ENCODE measurements at places on chromosomes 5 and 9.

DNA sequence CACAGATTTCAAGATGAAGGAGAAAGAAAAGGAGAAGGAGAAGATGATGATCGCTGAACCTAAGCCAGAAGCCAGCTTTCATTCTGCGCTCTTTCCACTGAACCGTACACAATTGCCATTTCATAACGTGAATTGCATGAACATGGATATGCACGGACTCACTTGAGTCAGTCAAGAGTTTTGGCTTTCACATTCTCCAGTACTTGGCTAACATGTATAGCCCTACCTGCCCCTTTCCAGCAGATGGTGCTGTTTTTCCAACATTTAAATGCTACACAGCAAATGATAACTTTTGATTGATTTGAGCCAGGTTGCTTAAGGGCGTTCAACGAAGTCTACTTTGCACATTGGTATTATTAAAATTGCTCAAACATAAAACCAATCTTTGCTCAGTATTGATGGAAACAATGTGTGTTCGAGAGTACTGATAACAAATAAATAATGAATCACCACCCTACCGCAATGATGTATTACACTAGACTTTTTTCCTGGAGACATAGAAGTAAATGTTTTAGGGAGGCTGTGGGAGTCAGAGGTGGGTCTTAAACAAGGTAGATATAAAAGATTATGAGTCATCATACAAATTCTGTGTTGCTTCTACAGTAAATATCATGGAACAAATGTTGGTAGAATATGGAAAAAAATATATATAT, 196.4 kb downstream of the TRPM3 start:
- DNase-seq: peak; percentile 0

- DNase-seq: no peak
Measured at GRCh38 chr5:29811914-29812679, 1381.4 kb upstream of the CDH6 start.

GRCh38 chr5:135222171-135222681, 176.8 kb downstream of the MACROH2A1 start:
- no peak for DNase-seq

DNA sequence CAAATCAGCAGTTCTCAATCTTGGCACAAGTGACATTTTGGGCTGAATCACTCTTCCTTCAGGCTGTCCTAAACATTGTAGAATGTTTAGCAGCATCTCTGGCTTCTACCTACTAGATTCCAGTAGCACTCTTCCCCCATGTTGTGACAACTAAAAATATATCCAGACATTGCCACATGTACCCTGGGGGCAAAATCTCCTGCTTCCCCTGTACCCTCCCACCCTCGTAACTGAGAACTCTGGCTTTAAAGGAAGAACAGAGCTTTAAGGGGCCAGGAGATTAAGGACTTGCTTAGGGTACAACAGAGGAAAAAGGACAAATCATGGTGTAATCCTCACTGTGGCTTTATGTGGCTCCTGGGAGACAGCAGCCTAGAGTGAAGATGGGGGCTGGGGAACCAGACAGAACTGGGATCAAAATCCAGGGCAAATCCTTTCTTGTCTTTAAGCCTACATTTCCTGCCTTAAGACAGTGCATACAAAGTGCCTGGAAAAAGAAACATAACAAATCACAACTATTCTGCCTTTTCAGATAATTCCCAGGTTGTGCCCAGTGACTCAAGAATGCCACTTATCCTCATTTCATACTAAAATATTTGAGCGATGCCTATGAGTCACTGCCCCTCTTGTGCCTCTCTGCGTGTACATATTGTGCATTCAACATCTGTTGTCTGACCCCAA, 109.3 kb downstream of the DAPK1 start:
- DNase-seq: no peak

DNA sequence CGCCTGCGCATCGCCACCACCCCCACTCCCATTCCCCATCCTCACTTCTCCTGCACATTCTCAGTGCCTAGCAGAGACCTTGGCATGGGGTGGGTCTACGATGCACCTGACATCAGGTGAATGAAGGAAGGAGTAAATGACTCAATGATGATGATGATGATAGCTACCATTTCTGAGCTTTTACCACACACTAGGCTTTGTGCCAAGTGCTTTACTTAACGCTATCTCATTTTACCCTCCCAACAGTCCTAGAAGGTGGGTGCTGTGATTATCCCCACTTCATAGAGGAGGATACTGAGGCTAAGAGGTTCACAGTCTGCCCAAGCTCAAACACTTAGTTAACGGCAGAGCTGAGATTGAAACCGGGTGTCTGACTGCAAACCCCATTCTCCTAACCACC, 27.1 kb downstream of the CAMK2A start:
- DNase-seq: no peak

DNA sequence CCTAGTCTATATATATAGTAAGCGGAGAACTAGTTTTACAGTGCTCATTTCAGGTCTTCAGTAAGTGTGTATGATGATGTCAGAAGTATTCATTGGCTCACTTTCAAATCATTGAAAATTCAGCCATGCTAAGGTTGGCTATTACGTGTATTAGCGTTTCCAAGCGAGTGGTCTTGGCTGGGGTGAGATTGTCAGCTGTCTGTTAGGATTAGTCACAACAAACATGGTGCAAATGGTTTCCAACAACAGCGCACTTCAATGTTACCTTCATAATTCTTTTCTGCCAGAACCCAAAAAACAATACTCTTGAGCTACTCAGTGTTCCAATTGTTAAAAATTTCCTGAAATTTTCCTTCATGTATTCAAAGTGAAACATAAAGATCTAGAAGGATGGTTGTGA, 283.0 kb downstream of the AOPEP start:
- no peak for DNase-seq

DNA sequence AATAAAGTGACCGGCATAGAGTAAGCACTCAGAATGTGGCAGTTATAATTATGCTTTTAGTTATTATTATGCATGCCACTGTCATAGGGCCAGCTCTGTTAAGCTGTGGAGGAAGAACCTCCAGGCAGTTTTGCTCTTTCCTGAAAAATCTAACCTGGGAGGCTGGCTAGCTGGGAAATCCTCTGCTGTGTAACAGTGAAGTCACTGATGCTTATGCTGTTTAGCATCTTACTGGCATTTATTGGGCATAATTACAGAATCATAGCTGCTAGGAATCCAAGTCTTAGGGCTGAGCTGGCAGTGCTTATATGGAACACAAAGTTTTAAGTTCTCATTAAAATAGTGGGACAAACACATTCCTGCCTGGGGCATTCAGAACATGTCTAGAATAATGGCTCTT, 5.5 kb upstream of the GSN start:
- no peak for DNase-seq

DNA sequence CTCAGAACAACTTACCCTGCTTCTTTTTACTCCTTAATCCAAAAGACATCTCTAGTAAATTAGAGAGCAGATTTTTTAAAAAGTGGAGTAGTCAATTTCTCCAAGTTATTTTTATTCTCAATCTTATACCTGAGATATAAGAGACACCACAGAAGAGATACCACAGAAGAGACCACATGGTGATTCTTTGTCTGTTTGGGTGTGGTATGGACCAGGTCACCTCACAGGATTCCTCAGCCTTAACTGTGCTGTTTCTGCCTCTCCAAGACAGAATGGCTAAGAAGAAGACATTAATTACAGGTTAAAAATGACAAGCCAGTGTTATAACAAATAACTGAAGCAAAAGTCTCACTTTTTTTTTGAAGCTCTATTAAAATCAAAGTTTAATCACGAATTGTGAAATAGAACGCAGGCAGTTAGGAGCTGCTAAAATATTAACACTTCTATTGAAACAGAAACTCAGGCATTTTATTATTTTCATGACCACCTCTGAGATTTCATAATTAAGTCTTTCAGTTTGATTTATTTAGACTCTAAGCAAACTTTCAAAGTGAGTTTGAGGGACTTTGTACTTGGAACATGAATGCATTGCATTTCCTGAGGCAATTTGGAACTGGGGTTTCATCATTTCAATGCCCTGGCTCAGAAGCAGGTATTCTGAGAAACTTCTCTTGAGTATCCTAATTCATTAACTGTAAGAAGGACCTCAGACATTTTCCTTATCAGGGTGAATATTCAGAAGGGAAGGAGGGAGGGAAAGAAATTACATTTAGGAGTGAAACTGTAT, 280.7 kb downstream of the KCTD16 start:
- DNase-seq: no peak

- no peak for DNase-seq
Measured at GRCh38 chr5:176692839-176693476, 45.7 kb downstream of the TSPAN17 start.

Measured in stimulated activated naive CD8-positive, alpha-beta T cell treated with anti-CD3 and anti-CD28 coated beads, Interleukin-15, amount 100 ng/mL, for 72 hours (primary cell).